ENCODE measurements at places on chromosomes 11 and 22.

DNA sequence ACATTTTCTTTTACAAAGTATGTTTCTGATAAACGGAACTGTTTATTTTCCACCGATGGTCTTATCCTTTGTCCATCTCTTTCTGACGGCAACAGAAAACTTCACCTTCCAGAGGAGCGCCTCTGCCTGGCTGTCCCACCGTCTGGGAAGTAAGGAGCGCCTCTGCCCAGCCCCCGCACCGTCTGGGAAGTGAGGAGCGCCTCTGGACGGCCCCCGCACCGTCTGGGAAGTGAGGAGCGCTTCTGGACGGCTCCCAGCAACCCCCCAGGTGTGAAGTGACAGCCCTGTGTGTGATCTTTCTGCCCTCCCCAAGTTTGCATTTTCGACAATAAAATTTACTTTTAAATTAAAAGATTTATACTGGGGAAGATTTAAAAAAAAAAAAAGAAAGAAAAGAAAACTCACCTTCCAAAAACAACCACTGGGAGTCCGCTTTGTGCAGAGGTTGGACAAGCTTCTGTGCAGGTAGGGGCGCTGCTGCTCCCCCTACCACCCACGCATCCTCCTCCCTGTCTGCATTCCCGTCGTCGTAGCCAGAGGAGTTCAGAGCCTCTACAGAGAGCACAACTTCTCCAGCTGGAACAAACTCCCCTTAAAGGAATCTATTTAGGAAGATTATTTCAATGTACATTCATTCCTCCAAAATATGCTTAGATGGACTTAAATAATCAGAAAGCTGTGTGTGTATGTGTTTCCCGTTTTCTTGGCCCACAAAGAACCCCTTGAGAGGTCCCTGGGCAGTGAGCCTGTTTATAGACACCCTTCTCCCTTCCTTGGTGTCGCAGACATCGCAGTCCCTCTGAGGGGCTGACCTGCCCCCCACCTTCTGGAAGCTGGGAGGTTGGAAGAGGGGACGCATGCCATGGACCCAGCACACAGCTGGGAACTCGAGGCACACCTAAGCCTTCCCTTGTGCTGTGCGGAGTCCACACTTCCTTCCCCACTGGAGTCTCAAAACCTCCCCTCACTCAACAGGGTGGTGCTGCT lies 849 bp upstream of the APOBEC3B start:
- DNase-seq = no peak

- DNase-seq = no peak
Observed at GRCh38 chr11:3164552-3165151, 458 bp downstream of the OSBPL5 start.

DNA sequence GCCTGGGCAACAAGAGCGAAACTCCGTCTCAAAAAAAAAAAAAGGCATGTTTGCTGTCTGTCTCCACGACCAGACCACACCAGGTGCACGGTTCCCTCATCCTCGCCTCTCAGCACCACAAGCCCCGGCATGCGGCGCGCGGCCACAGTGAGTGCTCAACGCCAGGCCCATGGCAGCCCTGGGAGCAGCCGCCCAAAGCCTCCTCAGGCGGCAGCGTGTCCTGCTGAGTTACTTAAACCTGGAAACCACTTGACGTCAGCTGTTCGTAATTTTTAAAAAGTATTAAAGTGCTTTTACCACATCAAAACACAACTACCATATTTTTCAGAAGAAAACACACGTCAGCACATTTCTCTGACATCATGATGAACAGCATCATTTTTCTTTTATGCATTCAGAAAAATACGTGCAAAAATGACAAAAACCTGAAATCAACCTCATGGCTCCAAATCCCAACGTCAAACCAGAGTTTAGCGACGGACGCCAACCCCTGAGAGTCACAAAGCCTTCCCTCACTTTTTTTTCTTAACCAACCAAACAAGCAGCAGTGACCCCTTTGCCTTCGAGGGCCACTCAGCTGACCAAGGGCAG lies 2.1 kb downstream of the DEAF1 start:
- DNase-seq = no peak

- no peak for DNase-seq
Observed at GRCh38 chr11:132057266-132057665, 686.9 kb downstream of the NTM start.

DNA sequence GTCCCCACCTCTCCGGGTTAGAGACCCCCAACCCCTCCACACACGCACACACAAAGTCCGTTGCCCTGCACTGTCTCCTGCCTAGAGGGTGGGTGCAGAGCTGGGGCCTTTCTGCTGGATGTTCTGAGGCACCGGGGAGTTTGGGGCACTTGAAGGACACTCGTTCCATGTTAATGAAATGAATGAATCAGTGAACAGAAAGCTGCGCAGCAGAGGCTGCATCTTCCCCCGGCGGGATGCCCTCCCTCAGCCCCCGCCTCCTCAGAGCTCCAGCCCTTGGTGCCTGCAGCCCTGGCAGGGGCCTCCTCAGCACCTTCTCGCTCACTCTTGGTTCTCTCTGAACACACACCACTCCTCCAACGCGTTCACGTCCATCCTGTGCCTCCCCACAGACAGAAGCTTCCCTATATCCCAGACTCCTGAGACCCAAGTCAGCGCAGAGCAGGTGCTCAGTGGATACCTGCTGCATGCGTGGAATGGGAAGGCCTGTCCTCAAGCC lies 611.9 kb downstream of the TBC1D22A start:
- no peak for DNase-seq

Data from stimulated activated CD4-positive, alpha-beta T cell treated with anti-CD3 and anti-CD28 coated beads, Interleukin-4, amount 100 ng/mL, for 48 hours (primary cell).